ENCODE measurements at places on chromosomes 16 and 17. TPM values are rescaled to one million over a fixed set of nuclear protein-coding genes. Genes with fewer than 3 reads are reported as not detected.

Gene TBC1D3E
- total RNA-seq: not detected

Gene CTRL
- 0.09 TPM for total RNA-seq

Gene KRTAP3-1
- total RNA-seq: not detected

Gene UTP4
- total RNA-seq: 20.2 TPM

Gene VTN
- total RNA-seq: 0.08 TPM

Gene KRTAP4-9
- total RNA-seq: not detected

Gene C1QBP
- total RNA-seq: 411 TPM

Gene GNAO1
- 5.1 TPM for total RNA-seq

Gene PIRT
- total RNA-seq: not detected

Gene PARD6A
- not detected for total RNA-seq

Gene PLEKHM1
- 16.4 TPM for total RNA-seq

Gene PPP1R27
- total RNA-seq: not detected

Gene KRT33B
- 0.21 TPM for total RNA-seq

Gene AHSP
- not detected for total RNA-seq

Gene KRT222
- not detected for total RNA-seq
